ENCODE measurements at places on chromosomes 2 and 18. TPM values are rescaled to one million over a fixed set of nuclear protein-coding genes. Genes with fewer than 3 reads are reported as not detected.

Gene CD8B2
- total RNA-seq = not detected

Gene MYOM1
- 1.4 TPM for total RNA-seq

Gene CCDC68
- total RNA-seq = not detected

- H3K27ac ChIP-seq = no peak overlapping the region
- DNase-seq = no peak
- peaks cover 12% of the 10 kb centered on the region for H3K4me1 ChIP-seq
- peaks cover 55% of the 10 kb centered on the region for H3K36me3 ChIP-seq
- H3K4me3 ChIP-seq = no peak overlapping the region
Measured at GRCh38 chr2:54629914-54630857, 93.3 kb upstream of the EML6 start.

DNA sequence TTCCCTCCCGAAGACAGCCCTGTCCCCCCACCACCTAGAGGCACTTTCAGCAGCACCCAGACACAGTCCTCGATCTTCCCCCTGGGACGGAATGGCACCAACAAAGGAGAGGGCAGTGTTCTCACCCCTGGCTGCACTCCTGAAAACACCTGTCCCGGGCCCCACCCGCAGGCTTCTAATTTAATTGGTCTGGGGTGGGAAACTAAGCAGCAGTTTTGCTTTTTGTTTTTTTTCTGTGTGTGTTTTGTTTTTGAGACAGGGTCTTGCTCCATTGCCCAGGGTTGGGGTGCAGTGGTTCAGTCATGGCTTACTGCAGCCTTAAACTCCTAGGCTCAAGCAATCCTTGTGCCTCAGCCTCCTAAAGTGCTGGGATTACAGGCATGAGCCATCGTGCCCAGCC, 38.4 kb upstream of the REL start:
- no peaks in the 10 kb centered on the region for H3K27me3 ChIP-seq
- H3K27ac ChIP-seq = no peak overlapping the region
- no peak overlapping the region for H3K4me3 ChIP-seq
- no peaks in the 10 kb centered on the region for H3K36me3 ChIP-seq

GRCh38 chr18:35890323-35890722, 82.2 kb upstream of the RMP24 start:
- no peaks in the 10 kb centered on the region for H3K36me3 ChIP-seq
- no peaks in the 10 kb centered on the region for H3K4me1 ChIP-seq
- DNase-seq = no peak
- H3K4me3 ChIP-seq = no peak overlapping the region
